Right renal cortex interstitium (tissue), 3 donors: ENCODE measurements at places on chromosomes 6 and 20. TPM values are rescaled to one million over a fixed set of nuclear protein-coding genes. Genes with fewer than 3 reads are reported as not detected.

GRCh38 chr6:34144581-34145160 lies 1.2 kb downstream of the GRM4 start:
- no peak for DNase-seq

- no peak for DNase-seq
These were observed 26.1 kb downstream of the NCOA5 start for GRCh38 chr20:46063652-46064054.

DNA sequence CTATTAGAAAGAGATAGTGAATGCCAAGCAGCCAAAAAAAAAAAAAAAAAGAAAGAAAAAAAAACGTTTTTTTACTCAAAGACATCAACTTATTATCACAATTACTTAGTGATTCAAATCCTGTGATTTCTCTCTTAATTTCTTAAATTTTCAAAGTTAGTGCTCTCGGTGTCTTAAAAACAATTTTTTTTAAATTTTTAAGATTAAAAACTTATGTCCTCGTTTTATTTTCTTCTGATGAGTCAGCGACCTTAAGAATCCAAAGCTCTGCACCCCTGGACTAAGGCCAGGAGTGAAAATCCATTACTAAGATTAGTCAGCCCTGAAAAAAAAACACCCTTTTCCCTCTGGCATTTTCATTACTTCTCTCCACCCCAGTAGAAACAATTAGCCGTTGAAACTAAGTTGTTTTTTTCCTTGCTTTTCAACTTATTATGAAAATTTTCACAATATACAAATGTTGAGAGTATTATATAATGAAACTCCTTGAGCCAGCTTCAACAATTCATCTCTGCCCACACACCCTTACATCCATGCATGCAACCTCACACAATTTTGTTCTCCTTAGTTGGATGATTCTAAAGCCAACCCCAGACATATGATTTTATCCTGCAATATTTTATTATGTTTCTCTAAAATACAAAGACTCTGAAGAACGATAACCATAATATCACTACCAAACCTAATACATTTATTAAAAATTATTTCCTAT lies 85.6 kb upstream of the CARMIL1 start:
- no peak for DNase-seq

SLA2 gene
- 0.28 TPM for polyA plus RNA-seq

IMPG1 gene
- 1.9 TPM for polyA plus RNA-seq

ADGB gene
- 0.75 TPM for polyA plus RNA-seq

FOXC1 gene
- 84.8 TPM for polyA plus RNA-seq

GRCh38 chr20:57394121-57395082 lies 3.2 kb downstream of the RBM38 start:
- DNase-seq: no peak

TCP11 gene
- polyA plus RNA-seq: 2.6 TPM

- no peak for DNase-seq
These were observed 25.9 kb downstream of the JAG1 start for GRCh38 chr20:10647909-10648308.

KCNQ5 gene
- polyA plus RNA-seq: 0.37 TPM

DNA sequence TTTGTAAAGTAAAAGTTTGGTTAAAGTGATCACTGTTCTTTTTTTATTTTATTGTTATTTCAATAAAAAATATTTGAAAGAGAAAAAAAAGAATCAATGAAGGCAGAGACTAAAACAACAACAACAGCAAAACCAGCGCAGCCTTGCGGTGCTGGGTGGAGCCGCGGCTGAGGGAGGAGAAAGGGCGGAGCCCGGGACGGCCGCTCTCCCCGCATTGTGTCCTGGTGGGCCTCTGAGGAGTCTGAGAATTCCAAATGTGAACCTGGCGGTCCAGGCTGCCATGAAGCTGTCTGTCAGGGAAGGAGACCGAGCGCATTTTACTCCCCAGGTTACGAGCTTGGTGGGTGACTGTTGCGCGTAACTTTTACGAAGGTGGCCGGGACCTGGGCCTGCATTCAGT lies 43.2 kb downstream of the TMEM242 start:
- no peak for DNase-seq

GRCh38 chr6:33739571-33739970 lies 7.1 kb downstream of the IP6K3 start:
- no peak for DNase-seq

C20orf202 gene
- polyA plus RNA-seq: 0.58 TPM

- DNase-seq: no peak
These were observed 101.5 kb downstream of the KHDC1L start for GRCh38 chr6:73123632-73124329.

DNA sequence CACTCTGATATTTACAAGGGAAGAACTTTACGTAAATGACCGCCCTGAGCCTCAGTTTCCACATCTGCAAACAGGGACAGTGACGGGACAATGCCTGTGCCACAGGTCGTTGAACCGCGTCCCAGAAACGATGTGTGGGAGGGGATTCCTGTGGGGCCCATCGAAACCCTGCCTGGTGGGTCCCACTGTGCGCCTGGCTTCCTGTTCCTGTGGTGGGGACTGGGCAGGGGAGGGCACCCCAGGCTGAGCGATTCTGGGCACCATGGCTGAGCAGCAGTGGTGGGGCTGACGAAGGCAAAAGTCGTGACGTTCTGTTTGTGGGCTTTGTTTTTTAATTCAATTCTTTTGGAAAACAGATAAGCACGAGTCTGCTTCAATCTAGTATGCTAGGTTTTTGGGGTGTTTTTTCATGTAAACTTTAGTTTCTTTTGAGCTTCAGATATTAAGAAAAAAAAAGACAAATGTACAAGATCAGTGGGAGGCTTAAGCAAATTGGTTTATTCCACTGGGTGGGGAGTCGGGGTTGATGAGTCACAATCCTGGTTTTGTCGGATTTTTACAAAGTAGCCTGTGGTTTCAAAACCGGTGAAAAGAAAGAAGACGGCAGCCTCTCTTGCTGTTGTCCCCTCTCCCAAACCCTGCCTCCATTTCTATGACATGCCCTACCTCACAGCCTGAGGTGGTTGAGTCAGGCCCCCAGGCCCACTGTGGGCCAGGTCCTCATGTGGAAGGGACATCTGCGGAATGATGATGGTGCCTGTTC lies 40.4 kb downstream of the GNAS-AS1 start:
- no peak for DNase-seq

DNA sequence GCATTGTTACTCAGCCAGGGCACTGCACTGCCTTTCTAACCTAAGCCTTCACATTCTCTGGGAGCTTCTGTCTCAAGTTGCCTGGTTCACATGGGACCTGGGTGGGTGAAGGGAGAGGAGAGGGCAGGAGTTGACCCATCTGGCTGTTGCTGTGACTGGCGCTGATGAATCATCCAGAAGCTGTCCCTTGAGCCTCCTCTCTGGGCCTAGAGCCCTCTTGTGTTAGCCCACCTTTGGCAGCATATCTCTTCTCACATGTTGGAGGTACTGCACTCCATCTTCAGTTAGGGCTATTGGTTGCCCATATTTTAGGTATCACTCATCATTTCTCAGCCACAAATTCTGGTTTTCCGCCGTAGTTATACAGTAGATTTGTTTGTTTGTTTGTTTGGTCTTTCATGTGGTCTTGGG lies 19.8 kb downstream of the XRN2 start:
- no peak for DNase-seq

TRIM40 gene
- not detected for polyA plus RNA-seq

FAM162B gene
- 4.1 TPM for polyA plus RNA-seq

SCRT2 gene
- 0.06 TPM for polyA plus RNA-seq

DNA sequence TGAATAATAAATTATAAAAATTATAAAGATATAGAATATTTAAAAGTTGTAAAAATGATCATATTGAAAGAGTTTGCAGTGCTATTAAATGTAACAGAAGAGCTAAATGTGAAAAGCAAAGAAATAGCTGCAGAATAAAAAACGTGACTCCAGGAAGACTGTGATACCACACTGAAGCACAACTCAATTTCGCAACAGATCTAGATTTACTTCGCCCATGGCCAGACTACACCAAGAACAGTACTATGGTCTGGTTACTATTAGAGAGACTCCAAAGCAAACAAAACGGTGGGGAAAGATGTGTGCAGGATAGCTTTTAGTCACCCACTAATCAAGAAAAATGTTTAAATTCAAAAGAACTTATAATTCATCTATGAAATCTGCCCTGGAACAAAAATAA lies 1.9 kb downstream of the CHD6 start:
- no peak for DNase-seq

DNA sequence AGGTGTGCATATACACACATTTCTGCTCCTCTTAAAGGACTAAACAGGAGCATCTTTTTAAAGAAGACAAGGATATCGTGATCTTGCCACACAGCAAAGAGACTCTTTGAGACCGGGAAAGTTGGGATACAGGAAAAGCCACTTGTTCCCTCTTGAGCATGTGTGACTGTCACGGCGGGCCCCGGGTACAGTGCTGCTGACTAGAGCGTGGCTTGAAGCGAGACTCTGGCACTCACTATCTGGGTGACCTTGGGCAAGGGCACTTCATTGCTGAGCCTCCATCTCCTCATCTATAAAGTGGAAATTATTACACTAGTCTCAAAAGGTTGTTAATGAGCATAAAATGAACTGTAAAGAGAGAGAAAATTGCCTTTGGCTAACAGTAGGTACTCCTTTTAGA lies 713.9 kb downstream of the PTPRT start:
- no peak for DNase-seq

PNPLA1 gene
- polyA plus RNA-seq: 3.1 TPM

NR2E1 gene
- not detected for polyA plus RNA-seq

OGFR gene
- polyA plus RNA-seq: 24.5 TPM

GRCh38 chr20:42461965-42462593 lies 727.6 kb downstream of the PTPRT start:
- no peak for DNase-seq

GRCh38 chr20:61475729-61476128 lies 223.7 kb downstream of the CDH4 start:
- DNase-seq: no peak

DNA sequence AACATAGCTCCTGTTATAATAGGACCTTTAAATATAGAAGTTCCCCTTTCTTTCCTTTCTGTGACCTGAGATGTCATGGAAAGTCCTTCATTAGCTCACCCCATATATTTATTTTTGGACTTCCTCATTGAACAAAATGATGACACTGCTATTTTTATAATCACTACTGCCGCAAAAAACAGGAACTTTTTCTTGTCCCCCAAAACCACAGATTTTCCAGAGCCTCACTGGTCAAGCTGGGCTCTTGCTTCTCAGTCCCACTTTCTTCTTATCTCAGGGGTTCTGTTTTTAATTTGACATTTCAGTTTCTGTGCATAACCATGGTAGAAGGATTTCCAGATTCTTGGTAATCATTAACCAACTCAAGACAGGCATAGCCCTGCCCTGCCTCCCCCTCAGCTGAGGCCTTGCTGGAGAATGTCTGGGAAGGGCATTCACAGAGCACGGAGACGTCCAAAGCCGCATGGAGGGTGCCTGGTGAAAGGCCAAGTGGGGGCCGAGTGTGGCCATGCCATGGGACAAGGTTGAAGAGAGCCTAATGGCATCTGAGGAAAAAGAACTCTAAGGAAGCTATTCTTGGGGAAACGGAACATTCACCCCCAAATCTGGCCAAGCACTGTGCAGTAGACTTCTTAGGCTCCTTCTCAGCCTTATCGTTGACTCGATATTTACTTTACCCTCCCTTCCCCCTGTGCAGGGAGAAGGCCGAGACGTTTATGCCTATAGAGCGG lies 73.7 kb downstream of the EDN1 start:
- no peak for DNase-seq

- DNase-seq: no peak
These were observed 55.8 kb downstream of the SNAI1 start for GRCh38 chr20:50038574-50038991.

- no peak for DNase-seq
These were observed 89.2 kb downstream of the TRMT11 start for GRCh38 chr6:126075335-126076071.

GTSF1L gene
- polyA plus RNA-seq: not detected

MPC1 gene
- 73.7 TPM for polyA plus RNA-seq

GRCh38 chr6:135854799-135855198 lies 3.3 kb downstream of the PDE7B start:
- DNase-seq: no peak

MANEA gene
- 24.1 TPM for polyA plus RNA-seq

DNA sequence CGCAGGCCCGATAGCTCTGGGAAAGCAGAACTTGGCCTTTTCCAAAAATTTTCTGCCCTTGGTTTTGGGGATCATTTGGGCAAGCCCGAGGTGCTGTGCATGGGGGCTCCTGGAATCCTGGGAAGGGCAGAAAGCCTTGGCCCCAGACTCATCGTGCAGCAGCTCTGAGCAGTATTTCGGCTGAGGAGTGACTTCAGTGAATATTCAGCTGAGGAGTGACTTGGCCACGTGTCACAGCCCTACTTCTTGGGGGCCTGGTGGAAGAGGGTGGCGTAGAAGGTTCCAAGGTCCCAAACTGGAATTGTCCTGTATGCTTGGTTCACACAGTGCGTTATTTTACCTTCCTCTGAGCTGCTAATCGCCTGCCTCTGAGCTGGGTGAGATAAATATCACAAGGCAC lies 1.1 kb upstream of the BMP2 start:
- no peak for DNase-seq

PPIL4 gene
- polyA plus RNA-seq: 63.1 TPM

MOCS1 gene
- polyA plus RNA-seq: 12.3 TPM

GRCh38 chr20:52589251-52589812 lies 382.8 kb upstream of the TSHZ2 start:
- DNase-seq: no peak
